NCI-H146 (cell line): ENCODE measurements at places on chromosomes 2 and 18.

DNA sequence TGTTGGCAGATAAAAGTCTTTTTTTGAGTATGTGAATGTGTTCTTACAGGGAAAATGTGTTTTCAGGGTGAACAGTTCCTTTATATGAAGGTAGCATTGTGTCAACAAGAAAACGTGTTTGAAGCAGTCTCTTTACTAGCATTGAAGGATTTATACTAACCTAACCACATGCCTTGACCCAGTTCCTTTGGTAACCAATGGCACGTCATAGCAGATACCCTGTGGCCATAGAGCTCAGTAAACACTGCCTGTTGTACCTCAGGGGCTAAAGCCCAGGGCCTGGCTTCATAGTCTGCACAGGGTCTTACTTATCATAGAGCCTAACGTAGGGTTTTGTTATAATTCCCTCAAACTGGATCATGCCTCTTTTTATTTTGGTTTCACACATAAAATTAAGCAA is 32.1 kb upstream of the NFU1 start:
- DNase-seq: no peak

DNA sequence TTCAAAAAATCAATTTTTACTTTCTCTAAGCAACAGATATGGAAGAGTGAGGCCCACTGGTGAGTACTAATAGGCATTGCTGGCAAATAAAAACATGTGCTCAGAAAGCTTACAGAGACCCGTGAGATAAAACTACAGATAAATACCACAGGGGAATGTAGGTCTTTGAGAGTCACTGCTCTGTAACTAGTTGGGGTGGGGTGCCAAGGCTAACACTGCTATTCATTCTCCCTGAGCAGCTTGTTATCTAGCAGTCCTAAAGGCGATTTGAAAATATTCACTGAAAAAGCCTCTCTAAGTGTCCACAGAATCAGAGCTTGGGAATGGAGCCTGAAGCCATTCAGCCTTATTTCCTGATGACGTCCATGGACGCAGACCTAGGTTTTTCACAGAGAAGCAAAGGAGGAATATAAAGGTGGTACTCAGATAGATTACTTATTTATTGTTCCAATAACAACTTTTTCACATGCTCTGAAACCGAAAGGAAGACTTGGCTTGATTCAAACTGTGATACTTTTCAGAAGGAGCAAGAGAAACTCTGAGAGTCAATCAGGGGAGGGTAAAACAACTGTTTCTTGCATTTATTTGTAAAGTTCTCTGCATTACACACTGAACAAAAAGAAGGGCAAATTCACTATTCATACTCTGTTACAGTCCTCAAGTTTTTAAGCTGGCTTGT is 188.4 kb downstream of the PPP1R1C start:
- DNase-seq: no peak

- DNase-seq: no peak
Observed at GRCh38 chr2:237915576-237915975, 51.2 kb upstream of the UBE2F start.

DNA sequence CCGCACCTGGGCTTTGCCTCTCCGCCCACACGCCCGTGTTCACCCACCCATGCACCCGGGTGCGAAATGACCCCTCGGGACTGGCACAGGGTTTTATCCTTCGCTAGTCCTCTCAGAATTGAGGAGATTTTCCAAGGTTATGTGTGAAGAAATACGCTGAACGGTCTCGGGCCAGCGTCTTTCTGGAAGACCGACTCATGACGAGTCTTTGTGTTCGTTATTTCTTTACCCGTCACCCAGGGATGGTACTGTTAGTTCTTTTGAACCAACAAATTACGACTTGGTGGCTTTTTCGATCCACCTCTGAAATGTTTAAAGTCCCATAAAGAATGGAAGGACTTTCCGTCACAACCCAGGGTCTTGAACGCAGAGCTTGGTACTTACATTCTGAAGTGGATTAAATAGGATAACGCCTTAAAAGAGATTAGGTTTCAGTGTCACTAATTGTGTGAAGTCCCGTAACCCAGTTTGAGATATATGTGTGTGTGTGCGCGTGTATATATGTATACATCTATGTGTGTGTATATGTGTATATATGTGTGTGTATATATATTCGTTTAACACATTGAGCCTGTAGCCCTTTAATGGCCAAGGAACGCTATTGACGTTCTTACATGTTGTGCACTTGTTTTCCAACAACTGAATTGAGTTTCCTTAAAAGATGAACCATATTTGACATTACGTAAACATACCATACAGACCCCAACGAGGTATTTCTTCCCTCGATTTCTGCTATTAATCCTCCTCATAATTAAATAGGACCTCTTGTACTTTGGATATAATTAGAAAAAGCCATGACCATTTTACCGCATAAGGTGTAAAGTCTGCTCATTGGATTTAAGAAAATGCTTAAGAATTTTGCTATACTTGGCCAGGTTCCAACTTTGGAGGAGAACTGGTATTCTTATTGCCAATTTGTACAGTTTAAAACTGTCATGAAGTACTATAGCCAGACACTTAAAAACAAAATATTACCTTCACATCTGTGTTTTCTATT is 889 bp downstream of the ZC3H15 start:
- peak; percentile 5 for DNase-seq

- DNase-seq: peak; percentile 27
Observed at GRCh38 chr18:48345596-48345995, 63.6 kb downstream of the ZBTB7C start.

DNA sequence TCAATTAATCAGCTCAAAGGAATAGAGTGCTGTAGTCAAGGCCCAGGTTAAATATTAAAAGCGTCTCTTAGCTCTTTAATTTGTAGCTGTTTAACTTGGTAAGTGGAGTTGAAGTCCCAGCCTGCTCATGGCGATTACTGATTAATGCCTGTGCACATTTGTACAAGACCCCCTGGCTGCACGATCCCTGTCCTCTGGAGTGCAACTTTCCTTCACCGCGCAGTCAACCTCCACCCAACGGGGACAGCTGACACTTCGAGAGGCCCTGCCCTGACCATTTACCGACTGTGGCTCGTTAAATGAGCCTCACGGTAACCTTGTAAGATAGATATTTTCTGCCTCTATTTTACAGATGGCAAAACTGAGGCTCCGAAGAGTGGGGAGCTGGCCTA is 5.5 kb upstream of the CYS1 start:
- DNase-seq: no peak

- DNase-seq: no peak
Observed at GRCh38 chr18:7632152-7633098, 65.3 kb downstream of the PTPRM start.

DNA sequence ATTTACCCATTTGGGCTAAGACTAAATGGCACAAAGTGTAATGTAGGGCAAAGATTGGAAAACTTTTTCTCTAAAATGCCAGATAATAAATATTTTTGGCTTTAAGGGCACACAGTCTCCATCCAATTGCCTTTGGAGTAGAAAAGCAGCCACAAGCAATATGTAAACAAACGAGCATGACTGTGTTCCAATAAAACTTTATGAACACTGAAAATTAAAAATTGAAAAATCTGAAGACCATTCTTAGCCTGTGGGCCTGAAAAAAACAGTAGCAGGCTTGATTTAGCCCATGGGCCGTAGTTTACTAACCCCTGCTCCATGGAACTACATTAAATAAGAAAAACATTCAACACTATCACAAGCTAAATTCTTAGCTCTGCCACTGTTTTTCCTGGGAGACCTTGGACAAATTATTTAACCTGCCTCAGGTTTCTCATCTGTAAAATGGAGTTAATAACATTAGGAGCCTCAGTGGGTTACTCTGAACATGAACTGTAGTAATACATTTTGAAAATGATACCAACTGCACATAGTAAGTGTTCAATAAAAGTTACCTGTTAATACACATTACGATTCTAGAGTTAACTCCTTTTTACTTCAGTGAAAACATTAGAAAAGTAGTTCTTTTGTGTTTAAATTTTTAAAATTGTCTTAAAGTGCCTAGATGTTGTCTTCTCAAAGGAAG is 1.3 kb downstream of the IFIH1 start:
- no peak for DNase-seq

DNA sequence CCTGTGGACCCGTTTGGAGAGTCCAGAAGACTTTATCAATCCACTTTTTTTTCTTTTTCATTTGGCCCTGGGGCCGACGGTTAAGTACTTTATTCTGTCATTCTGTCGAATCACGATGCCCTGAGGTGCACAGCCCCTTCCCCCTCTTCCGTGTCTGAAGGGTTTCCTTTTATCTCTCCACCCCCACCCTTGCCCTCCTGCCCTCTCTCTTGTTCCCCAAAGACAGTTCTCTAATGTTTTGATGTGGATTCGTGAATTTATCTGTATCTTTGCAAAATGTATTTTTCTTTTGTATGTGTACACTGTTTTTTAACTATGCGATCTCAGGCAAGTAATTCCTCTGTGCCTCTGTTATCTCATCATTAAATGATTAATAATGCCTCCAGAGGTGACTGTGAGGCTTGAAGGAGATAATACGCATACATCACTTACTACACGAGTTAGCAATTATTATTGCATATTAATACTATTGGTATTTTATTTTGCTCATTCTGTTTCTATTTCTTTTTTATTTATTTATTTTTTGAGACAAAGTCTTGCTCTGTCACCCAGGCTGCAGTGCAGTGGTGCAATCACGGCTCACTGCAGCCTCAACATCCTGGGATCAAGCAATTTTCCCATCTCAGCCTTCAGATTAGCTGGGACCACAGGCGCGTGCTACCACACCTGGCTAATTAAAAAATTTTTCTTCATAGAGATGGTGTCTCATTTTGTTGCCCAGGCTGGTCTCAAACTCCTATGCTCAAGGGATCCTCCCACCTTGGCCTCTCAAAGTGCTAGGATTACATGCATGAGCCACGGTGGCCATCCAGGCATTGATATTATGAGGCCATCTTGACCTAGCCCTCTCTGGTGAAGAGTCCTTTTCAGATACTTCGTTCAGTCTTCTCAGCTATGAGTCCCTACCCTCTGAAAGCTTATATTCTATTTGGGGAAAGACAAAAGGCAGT is 1.4 kb upstream of the CASP8 start:
- DNase-seq: no peak

- no peak for DNase-seq
Observed at GRCh38 chr2:238640486-238640885, 207.4 kb upstream of the TWIST2 start.

DNA sequence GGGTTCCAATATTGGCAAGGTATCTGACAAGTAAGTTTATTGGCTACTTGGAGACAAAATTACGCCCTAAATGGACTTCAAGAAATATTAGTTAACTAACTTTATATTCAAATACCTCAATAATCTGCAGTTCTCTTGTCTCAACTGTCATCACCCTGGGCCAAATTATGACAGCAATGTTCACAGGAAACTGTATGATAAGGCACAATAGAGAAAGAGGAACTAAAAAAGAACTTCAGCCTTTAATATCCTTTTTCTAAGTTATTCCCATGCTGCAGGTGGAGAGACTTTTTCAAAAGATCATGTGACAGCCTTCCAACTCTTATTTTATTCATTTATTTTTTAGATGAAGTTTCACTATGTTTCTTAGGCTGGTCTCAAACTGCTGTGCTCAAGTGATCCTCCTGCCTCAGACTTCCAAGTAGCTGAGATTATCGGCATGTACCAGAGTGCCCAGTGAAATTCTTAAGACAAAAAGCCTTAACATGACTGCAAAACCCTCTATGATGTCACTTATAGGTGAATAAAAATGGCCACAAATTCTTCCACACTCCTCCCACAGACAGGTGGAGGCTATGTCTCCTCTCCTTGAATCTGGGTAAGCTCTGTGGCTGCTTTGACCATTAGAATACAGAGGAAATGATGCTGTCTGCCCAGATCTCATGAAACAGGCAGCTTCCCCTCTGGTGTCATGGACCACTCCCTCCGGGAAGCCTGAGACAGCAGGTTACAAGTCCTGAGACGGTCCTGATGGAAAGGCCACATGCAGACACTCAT is 211.0 kb downstream of the TGIF1 start:
- no peak for DNase-seq

DNA sequence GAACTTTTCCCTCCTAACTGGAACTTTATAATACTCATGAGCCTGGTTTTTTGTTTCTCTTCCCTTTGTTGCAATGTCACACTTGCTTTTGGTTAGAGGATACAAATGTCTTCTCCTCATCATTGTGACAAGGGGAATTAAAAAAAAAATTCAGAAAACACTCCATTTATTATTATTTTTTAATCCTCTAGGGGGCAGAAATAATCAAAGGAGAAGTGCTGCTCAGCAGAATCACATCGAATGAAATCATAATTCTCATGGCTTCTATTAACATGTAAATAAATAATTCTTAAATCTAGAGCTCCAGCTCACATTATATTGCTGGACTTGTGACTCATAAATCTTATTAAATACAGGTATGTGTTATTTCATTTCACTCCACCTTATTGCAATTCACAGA is 273.8 kb downstream of the TRIB2 start:
- DNase-seq: no peak

GRCh38 chr2:226187156-226187555 is 612.5 kb downstream of the IRS1 start:
- no peak for DNase-seq
